ENCODE measurements at places on chromosomes 12 and 14.

- no peak for DNase-seq
Measured at GRCh38 chr14:23409966-23410635, 2.0 kb upstream of the MYH6 start.

GRCh38 chr14:83355609-83356008, 1822.0 kb upstream of the SEL1L start:
- DNase-seq = no peak

DNA sequence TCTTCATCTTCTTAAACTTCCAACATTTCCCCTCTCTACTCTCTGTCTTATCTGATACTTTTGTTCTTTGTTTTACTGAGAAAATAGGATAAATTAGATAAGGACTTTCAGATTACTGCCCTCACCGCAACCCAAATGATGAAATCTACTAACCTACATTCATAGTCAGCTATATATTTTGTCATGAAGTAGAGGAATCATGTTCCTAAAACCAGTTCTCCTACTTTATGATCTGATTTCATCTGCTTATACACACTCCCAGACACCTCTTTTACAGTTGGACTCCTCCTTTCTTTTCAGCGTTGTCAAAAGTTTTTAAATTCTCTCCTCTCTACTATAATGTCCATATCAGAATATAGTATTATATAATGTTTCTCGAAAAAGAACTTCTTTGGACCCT, 29.7 kb downstream of the MGAT4C start:
- DNase-seq = no peak

GRCh38 chr12:115815924-115816323, 461.6 kb downstream of the MED13L start:
- DNase-seq = no peak

- DNase-seq = no peak
Measured at GRCh38 chr12:110065540-110065939, 17.2 kb upstream of the C12orf76 start.

DNA sequence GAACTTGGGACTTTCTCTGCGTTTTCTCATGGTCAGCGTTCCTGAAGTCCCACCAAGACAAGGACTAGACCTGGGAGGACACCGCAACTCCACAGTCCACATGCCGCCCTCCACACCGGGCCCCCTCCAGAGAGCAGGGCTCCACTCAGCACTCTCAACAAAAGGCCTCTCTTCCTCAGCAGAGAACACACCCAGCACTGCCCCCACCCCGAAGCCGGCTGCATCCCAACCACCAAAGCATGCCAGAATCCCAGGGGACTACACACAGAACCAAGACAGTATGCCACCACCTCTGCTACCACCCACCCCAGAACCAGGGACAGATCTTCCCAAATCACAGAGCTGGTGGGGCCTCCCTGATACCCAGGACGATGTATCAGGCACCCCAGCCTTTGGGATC, 88.3 kb downstream of the BCL11B start:
- no peak for DNase-seq

DNA sequence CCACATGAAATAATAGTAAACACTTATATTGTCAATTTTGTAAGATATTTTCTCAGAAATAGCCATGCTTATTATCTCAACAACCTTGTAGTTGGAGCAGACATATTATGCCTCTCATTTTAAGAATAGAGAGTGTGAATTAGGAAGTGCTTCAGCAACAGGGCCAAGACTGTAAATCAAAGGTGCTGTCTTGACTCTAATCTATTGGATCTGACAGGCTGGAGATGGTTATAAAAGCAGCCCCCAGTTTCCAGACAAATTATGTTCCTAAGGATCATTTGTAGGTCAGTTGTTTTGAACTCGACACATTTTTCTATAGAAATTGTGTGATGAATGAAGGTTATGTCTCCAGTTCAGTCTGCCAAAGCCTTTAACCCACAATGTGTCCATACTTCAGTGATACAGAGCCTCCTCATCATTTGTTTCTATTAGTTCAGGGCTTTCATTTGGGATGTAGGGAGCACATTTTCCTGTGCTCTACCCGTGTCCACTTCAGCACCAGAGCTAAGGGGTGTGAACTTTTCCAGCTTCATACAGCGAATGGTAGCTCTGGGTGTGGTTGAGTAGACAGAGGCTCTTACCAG, 284.8 kb upstream of the FBXO33 start:
- DNase-seq = no peak

DNA sequence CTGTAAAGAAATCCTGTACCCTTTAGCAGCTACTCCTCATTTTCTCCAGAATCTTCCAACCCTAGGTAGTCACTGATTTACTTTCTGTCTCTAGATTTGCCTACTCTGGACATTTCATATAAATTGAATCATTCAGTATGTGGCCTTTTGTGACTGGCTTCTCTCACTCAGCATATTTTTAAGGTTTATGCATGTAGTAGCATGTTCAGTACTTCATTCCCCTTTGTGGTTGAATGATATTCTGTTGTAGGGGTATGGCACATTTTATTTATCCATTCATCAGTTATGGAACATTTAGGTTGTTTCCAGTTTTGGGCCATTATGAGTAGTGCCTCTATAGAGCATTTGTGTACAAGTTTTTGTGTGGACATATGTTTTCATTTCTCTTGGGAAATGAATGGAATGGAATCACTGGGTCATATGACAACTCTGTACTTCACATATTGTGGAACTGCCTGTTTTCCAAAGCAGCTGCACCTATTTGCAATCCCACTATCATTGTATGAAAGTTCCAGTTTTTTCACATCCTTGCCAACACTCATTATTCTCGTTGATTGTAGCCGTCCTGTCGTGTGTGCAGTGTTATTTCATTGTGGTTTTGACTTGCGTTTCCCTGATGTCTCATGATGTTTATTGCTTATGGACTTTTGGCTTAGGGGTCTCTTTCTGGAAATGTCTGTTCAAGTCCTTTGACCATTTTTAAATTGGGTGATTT, 57.2 kb downstream of the ATF7IP start:
- no peak for DNase-seq

- peak; percentile 47 for DNase-seq
Measured at GRCh38 chr12:31325524-31325875, 450 bp downstream of the SINHCAF start.

DNA sequence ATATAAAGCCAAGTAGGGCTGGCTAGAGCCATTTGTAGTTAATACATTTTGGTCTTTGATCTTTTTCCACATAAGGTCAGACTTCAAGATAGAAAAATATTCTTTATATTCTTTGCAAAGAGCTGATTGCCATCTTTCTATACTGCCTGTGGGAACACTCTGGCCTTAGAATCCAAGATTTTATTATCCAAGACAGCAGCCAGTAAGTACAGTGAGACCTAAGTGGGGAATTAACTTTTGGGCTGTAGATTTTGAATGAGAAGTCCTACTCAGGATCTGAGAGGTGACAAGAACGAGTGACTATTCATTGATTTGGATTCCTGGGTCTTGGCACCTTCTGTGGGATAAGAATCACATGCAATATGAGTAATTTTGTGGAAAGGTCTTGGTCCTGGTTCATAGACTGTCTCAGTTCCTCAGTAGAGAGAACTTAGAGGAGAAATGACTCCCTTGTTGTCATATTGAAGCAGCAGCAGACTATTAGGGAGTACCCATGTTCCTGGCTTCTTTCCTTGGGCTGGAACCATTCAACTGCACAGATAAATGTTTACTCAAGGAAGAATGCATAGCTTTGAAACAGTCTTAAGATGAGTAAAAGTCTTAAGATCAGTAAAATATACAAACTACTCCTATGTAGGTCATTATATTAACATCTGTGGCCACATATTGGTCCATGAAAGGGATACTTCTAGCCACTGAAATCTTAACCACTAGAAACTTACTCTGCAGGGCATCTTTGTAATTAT, 353.8 kb downstream of the RAD51B start:
- no peak for DNase-seq

DNA sequence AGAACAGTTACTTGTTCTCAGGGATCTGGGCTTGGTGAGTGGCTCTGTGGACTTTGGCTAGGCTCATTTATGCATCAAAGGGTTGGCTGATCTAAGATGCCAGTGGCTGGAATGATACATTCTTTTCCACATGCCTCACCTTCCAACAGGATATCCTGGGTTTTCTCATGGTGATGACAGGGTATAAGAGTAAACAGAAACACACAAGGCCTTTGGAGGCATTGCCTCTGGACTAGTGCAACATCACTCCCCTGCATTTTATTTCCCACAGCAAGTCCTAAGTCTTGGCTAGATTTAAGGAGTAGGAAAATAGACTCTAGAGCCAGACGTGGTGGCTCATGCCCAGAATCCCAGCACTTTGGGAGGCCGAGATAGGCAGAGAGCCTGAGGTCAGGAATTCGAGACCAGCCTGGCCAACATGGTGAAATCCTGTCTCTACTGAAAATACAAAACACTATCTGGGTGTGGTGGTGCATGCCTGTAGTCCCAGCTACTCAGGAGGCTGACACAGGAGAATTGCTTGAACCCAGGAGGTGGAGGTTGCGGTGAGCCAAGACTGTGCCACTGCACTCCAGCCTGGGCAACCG, 47.9 kb downstream of the RPH3A start:
- no peak for DNase-seq

- DNase-seq = no peak
Measured at GRCh38 chr14:102523569-102524450, 14.2 kb upstream of the ANKRD9 start.

DNA sequence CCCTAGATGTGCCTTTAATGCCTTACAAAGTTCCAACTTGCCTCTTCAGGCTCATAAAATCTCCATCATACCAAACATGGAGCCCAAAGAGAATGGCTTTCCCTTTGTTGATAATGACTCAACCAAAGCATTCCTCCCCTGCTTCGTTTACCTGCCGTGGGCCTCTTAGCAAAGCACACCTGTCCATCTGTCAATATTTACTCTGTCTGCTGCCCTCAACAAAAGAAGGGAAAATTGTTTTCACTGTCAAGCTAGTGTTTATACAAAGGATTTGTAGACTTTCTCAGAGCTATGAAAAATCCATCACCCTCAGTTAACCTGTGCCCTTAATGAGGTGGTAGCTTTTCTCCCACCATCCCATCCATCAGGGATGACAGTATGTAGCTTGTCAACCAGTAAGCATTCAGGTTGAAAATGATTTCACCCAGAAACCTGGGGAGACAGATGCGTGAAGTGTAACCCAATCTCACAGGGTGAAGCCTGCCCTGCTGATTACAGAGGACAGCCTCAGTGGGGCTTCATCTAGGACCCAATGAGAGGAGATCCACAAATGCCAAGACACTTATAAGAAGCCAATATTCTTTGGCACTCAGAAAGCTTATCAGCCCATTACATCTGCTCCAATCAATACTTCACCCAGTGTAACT, 278.1 kb downstream of the NUAK1 start:
- peak; percentile 30 for DNase-seq

GRCh38 chr12:75192196-75192595, 17.4 kb downstream of the KCNC2 start:
- DNase-seq = no peak

GRCh38 chr14:32761381-32761968, 177.2 kb upstream of the NPAS3 start:
- DNase-seq = no peak

- DNase-seq = no peak
Measured at GRCh38 chr14:91350813-91351511, 66.7 kb downstream of the CCDC88C start.

All from HuH-7.5 (cell line).